ENCODE measurements at places on chromosomes 12 and 14.

DNA sequence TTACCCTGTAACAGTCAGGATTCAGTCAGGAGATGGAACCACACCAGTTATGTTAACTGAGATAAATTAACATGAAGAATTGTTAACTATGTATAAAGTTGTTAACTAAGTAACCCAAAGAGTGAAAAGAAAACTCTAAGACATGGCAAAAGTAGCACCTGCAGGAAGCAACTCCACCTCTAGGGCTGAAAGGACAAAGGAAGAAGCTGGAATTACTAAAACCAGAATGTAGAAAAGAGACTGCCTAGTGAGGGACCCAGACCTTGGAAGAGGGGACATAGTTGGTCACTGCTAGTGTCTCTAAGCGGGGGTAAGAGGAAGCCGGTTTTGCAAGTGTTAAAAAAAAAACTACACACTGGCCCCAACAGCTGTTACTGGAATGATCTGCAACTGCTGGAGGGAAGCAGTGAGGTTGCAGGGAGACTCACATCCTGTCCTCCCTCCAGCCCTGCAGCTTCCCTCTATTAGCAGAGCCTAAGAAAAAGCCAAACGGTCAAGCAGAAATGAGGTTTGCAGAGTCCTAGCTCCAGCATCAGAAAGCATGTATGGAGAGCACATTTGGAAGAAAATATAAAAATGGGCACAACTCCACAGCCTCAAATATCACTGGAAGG, 39.8 kb downstream of the GPR135 start:
- DNase-seq: peak; percentile 10

GRCh38 chr12:78680596-78680995, 184.0 kb upstream of the SYT1 start:
- no peak for DNase-seq

GRCh38 chr14:91029456-91030217, 30.8 kb downstream of the RPS6KA5 start:
- DNase-seq: no peak

DNA sequence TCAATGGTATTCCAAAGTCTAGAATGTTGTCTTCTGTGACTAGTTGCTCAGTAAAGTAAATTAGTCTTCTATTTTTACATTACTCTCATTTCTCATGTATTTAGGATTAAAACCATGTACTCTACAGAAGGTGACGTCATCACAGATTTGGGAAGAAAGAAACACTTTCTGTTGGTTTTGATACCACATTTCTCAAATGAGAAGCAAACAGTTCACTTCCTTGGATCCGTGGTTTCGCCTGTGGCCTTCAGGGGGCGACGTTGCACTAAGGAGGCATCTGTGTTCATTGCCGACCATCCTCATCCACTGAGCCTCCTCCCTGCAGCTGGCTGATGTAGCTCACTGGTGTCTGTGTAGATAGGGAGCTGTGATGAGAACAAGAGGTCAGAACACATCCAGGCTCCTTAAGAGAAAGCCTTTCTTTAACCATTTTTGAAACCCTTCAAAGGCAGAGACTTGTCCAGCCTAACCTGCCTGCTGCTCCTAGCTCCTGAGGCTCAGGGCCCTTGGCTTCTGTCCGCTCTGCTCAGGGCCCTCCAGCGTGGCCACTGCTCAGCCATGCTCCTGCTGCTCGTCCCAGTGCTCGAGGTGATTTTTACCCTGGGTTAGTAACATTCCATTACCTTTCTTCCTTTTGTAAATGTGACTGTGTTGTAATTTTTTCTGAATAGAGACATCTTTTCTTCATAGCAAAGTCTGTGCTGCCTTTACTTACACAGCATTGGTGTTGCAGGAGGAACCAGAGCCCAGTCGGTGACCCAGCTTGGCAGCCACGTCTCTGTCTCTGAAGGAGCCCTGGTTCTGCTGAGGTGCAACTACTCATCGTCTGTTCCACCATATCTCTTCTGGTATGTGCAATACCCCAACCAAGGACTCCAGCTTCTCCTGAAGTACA, 220.6 kb upstream of the OR4E1 start:
- DNase-seq: peak; percentile 15

DNA sequence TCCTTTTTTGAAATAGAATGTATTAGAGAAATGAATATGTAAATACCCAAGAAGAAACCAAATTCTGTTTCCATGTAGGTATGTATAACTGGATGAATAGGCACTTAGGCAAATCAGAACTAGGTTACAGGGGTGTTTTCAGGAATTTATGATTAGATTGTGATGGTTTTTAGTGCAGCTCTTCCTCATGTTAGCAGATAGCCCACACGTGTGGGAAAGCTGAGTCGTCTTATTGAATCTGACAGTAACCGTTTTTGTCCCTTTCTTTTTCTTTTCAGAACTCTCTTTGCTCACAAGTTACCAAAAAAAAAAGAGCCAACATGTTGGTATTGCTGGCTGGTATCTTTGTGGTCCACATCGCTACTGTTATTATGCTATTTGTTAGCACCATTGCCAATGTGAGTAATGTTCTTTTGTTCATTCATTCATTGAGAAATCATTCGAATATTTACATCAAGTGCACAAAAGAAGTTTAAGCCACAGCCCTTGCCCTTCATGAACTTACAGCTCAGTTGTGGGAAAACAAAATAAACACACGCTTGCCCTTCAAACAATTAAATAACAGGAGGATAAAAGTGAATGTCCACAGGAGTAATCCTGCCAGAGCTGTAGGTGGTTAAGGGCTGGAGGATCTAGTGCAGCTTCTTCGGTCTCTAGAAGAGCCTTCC, 14.8 kb downstream of the EMP1 start:
- no peak for DNase-seq

DNA sequence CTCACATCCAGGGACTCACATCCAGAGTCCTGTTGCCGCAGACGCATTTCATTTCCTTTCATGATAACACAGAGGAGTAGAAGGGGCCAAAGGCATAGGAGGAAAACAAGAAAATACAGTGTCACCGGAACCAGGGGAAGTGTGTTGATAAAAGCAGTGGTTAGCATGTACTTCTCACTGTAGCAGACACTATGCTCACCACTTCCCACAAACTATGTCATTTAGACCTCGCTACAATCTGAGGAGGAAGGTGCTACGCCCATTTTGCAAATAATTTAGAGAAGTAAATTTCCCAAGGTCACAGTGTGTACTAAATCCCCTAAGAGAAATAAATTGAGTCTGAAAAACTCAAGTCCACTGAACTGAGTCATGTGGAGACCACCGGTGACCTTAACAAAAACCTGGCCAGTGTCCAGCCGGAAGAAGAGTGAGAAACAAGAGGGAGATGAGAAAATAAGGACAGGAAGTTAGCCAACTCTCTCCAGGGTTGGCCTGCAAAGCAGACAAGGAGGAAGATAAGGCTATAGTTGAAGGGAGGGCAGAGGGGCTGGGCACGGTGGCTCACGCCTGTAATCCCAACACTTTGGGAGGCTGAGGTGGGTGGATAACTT, 25.8 kb upstream of the TMCC3 start:
- peak; percentile 96 for DNase-seq

- DNase-seq: no peak
These were observed 123.3 kb downstream of the HECTD4 start for GRCh38 chr12:112258926-112259325.

- DNase-seq: no peak
These were observed 217.5 kb upstream of the C14orf180 start for GRCh38 chr14:104361921-104362681.

GRCh38 chr14:58376791-58377190, 18.9 kb upstream of the TOMM20L start:
- no peak for DNase-seq

GRCh38 chr12:7130701-7131501, 730 bp downstream of the CLSTN3 start:
- DNase-seq: no peak

GRCh38 chr12:65662590-65662989, 161.7 kb upstream of the HMGA2 start:
- no peak for DNase-seq

DNA sequence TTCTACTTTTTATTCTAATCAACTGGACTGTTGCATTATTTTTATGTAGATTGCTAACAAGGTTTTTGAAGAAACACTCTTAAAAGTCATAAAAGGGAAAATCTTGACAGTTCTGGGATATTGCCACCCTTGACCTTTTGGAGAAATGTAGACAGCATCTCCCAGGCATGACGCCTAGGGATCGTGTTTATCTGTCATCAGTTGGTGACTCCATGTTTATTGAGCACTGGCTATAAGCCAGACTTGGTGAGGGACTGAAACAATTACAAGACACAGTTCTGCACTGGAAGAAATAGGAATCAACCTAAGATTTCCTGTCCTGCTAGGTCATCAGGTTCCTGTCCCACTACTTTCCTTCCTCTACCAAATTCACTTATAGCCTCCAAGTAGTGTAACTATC, 34.5 kb downstream of the HMGA2 start:
- DNase-seq: no peak

Data from inflammatory macrophage treated with lipopolysaccharide for 4 hours (primary cell).